ENCODE measurements at places on chromosomes 16 and 17. TPM values are rescaled to one million over a fixed set of nuclear protein-coding genes. Genes with fewer than 3 reads are reported as not detected.

DNA sequence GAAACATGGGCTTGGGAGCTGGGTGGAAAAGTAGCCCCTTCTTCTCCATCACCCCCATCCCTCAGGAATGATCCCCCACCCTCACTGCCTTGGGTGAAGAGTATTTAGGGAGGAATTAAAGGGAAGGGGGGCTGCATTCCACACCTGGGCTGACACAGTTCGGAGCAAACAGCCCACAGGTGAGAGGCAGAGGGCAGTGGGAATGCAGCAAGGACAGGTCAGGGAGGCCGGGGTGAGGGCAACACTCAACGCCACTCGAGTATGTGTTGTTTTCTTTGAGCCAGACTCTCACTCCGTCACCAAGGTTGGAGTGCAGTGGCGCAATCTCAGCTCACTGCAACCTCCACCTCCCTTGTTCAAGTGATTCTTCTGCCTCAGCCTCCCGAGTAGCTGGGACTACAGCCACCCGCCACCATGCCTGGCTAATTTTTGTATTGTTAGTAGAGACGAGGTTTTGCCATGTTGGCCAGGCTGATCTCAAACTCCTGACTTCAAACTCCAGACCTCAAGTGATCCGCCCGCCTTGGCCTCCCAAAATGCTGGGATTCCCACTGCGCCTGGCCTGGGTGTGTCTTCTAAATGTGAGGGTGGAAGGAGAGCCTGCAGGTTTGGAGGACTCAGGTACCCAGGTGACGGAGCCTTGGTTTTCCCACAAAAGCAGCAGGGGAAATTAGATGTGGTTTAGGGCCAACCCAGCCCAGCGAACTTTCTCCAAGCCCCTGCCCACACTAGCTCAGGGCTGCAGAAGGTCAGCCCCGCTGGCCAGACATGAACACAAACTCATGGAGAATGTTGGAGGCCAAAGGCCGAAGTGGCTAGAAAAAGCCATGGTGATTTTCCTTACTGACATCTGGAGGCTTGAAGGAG lies 21.2 kb upstream of the ITGA3 start:
- no peak for DNase-seq

DNA sequence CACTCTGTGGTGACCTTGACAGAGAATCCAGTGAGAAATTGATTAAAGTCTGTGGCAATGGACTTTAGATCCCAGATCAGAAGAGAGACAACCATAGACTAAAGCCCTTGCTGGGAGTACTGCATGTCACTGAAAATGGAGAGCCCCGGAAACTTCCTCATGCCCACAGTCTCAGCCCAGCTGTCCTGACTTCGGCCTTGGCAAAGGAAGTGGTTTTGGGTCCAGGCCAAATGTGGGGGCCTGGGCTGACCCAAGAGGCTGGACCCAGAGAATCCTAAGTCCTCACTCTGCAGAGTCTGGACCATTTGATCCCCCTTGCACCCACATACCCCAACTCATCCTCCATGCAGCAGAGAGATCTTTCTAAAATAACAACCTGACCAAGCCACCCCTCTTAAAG lies 4.7 kb upstream of the BEAN1 start:
- DNase-seq = no peak

The RGS11 gene
- 4.4 TPM for polyA plus RNA-seq

- peak; percentile 61 for DNase-seq
Observed at GRCh38 chr16:64621616-64622015, 500.2 kb downstream of the CDH11 start.

DNA sequence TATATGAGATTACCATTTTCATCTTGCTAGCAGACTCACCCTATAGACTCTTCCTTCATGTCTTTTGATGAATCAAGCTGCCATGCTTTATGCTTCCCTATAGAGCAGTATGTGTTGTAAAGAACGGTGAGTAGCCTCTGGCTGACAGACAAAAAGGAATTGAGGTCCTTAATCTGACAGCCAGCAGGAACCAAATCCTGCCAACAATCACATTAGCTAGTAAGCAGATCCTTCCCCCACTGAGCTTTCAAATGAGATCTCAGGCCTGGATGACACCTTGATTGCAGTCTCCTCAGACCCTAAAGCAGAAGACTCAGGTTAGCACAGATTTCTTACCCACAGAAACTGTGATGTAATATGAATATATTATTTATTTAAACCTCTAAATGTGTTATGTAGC lies 577.0 kb downstream of the CDH11 start:
- no peak for DNase-seq

- no peak for DNase-seq
Observed at GRCh38 chr16:85327731-85328675, 215.7 kb upstream of the CIBAR2 start.

- DNase-seq = no peak
Observed at GRCh38 chr17:79633993-79634813, 23.4 kb upstream of the RBFOX3 start.

GRCh38 chr17:72430611-72431432 lies 310.0 kb downstream of the SOX9 start:
- DNase-seq = peak; percentile 11

GRCh38 chr16:80816356-80816755 lies 12.0 kb upstream of the CDYL2 start:
- DNase-seq = no peak

- peak; percentile 78 for DNase-seq
Observed at GRCh38 chr16:31181102-31181830, 1.3 kb downstream of the FUS start.

The TMEM204 gene
- polyA plus RNA-seq = 28.6 TPM

The EEF2KMT gene
- polyA plus RNA-seq = 13.9 TPM

GRCh38 chr16:83343935-83344366 lies 463.8 kb upstream of the HSBP1 start:
- peak; percentile 88 for DNase-seq

DNA sequence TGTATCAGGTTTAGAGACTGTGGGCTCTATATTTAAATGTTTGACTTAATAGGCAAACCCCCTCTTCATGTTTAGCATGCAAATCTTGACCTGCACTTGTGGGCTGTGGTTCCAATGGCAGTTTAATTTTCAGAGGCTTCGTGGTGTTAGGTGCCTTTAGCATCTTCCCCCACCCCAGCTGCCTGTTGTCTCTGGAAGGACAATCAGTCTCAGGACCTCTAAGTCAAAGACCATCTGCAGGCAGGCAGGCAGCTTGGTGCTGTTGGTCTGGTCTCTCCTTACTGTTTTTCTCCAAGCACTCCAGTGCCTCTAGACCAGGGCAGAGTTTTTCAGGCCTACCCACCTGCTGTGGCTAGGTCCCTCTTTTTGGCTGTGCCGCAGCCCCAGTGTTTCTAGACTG lies 990.4 kb downstream of the CDH11 start:
- DNase-seq = no peak
